ENCODE measurements at places on chromosomes 1 and 21.

GRCh38 chr1:93750955-93751354 lies 69.3 kb upstream of the BCAR3 start:
- DNase-seq, result no peak

- no peak for DNase-seq
Measured at GRCh38 chr1:230066031-230066430, 1.0 kb upstream of the GALNT2 start.

- DNase-seq, result no peak
Measured at GRCh38 chr21:28714777-28715464, 277.8 kb downstream of the LTN1 start.

DNA sequence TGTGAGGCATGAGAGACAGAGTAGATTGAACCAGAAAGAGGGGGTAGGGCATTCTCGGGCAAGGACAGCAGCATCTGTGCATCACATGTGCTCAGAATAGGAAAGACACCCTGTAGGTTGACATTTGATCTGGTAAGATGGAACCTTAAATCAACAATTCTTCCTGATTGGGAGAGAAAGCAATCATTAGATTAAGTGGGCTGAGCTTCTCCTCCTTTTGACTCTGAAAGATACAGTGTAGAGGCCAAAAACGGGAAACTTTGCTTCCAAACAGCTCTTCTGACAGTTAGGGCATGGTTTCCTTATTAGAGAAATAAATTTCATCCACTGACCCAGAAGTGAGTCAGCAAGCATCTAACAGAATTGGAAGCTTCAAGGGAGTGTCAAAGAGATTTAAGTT lies 9.7 kb downstream of the KIF14 start:
- DNase-seq, result no peak

- DNase-seq, result peak; percentile 39
Measured at GRCh38 chr1:92951141-92951582, 10.1 kb downstream of the DIPK1A start.

DNA sequence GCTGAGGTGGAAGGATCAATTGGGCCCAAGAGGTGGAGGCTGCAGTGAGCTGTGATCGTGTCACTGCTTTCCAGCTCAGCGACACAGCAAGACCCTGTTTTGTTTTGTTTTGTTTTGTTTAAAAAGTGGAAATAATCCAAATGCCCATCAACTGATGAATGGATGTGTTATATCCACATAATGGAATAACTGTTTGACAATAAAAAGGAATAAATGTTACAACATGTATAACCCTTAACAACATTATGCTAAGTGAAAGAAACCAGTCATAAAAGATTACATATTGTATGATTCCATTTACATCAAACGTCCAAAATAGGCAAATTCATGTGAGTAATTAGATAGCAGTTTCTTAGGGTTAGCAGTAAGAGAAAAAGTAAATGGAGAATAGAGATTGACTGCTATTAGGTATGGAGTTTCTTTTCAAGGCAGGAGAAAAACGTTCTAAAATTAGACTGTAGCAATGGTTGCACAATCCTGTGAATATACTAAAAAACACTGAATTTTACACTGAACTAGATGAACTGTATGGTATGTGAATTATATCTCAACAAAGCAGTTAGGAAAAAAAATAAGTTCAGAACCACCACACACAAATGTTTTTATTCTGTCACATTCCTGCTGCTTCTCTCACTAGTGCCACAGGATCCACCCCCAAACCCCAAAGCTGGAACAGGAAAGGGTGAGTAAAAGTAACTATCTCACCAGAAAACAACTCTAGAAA lies 15.7 kb downstream of the FOXJ3 start:
- no peak for DNase-seq

- no peak for DNase-seq
Measured at GRCh38 chr1:26477446-26478152, 5.4 kb downstream of the HMGN2 start.

DNA sequence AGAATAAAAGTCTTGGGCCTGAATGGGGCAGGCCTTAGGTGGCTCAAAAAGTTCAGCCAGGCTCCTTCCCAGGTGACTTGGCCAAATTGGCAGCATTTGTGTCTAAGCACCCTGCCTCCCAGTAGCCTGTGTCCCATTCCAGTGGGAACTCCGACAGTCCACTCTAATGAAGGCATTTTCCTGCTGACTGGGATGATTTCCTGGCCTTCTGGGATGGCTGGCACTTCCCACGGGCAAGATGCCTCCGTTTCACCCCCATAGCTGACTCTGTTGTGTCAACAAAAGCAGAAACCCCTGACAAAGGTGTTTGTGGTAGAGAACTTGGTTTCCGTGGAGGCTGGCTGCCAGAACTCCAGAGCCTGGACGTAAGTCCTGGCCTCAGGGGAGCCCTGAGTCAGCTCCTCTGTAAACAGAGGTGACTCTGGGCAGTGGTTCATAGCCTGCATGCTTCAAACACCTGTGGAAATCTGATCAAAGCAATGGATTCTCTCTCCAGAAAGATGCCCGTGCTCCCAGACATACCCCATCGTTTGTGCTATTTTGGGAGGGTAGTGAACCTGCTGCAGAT lies 36.6 kb downstream of the WNT3A start:
- DNase-seq, result no peak

- no peak for DNase-seq
Measured at GRCh38 chr1:76018045-76018444, 56.5 kb upstream of the ST6GALNAC3 start.

DNA sequence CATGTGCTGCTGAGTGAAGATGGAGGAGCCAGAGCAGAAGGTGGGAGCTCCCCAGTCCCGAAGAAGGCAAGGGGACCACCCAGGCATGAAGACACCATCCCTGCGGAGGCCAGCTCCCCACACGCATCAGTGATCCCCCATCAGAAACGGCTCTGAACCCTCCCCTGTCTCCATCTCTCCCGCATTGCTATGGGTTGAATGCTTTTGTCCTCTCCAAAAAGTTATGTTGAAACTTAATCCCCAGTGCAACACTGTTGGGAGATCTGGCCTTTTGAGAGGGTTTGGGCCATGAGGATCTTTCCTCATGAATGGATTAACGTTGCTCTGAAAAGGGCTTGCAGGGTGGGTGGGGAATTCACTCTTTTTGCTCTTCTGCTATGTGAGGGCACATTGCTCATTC lies 147.6 kb downstream of the AJAP1 start:
- no peak for DNase-seq

- DNase-seq, result no peak
Measured at GRCh38 chr21:39546522-39546921, 66.2 kb upstream of the B3GALT5 start.

GRCh38 chr1:240611619-240612480 lies at the start of gene GREM2:
Gene GREM2 (minus strand): TSS chr1:240612155. CDS start chr1:240493475, 118,680 bp downstream.
- no peak for DNase-seq

GRCh38 chr1:225990705-225991464 lies 8.3 kb downstream of the SDE2 start:
- DNase-seq, result no peak

DNA sequence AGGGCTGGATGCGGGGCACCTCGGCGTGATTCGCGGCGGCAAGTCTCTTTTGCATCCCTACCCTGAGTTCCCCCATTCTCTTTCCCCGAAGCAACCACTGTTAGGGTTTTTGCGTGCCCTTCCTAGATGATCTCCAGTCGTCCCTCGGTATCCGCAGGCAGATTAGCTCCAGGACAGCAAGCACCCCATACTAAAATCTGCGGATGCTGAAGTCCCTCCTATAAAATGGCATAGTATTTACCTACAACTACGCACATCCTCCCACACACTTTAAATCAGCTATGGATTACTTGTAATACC lies 22.8 kb upstream of the CFAP126 start:
- DNase-seq, result no peak

GRCh38 chr1:40849801-40850592 lies 12.2 kb downstream of the CITED4 start:
- DNase-seq, result peak; percentile 67

- no peak for DNase-seq
Measured at GRCh38 chr21:38474124-38474523, 24.2 kb downstream of the ERG start.

DNA sequence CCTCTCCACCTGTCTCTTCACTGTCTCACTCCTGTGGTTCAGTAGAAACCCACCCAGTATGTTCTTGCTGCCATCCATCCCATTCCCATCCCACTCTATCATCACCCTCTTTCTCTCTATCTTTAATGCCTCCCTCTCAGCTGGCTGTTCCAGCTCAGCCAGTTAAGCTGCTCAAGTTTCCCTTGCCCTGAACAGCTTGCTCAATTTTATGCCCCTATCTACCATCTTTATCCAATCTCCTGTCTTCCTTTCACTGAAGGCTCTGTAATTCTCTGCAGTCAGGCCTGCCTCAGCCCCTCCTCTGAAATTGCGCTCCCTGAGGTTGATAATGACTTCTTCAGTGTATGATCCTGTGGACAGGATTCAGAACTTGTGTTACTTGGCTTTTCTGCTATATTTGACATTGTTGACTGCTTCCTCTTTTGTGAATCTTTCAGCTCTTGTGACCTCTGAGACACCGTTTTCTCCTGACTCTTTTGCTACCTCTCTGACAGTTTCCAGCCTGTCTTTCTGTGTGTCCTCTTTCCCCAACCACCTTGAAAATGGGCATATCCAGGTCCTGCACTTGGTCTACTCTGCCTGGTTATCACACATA lies 13.9 kb upstream of the BCAR3 start:
- no peak for DNase-seq

DNA sequence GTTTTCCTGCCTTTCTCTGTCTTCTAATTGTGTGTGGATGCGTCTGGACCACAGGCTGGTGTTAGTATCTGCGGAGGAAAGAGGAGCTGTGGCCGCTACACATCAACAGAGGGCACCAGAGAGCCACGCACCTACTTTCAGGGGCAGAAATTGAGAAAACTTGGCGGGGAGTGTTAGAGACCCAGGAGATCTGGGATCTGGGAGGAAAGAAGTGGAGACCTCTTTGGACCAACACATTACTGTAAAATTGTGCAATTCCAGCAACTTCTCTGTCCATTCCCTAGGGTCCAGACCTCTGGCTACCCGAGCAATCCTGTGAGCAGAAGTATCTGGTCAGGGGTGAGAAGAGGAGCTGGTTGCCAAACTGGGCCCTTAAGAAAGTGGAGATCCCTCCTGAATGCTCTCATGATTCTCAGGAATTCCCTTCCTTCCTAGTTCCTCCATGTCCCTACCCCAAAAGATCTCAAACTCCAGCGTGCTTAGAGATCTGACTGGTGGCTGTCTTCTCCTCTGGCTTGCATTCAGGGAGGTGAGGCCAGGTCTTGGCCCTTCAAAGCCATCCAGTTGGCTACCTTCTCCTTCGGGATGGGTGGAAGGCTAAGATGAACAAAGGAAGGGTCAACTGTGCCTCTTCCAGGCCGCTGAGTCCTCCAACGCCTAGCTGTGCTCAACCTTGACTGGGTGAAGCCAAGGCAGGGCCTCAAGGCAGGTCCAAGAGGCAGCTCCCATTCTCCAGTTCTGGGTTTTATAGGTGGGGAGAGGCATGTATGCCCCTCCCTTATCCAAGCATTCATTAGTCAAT lies 1.2 kb upstream of the KIRREL1 start:
- DNase-seq, result peak; percentile 13

- no peak for DNase-seq
Measured at GRCh38 chr1:44661781-44662682, 12.2 kb downstream of the TMEM53 start.

DNA sequence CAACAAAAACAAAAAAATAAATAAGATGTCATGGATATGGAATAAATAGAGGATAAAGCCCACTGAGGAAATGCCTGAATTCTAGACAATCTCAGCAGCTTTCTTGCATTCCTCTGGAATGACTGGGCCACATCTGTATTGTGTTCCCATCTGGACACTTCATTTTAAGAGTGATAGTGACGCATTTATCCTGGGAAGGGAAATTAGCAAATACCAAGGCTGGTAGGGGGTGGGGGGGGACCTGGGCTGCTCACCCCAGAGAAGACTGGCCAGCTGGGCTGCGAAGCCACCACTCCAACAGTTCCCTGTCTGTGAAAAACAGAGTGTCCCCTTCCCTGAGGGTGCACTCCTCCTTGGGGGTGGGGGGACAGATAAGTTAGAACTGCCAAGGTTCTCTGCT lies 106.3 kb downstream of the HIVEP3 start:
- no peak for DNase-seq

DNA sequence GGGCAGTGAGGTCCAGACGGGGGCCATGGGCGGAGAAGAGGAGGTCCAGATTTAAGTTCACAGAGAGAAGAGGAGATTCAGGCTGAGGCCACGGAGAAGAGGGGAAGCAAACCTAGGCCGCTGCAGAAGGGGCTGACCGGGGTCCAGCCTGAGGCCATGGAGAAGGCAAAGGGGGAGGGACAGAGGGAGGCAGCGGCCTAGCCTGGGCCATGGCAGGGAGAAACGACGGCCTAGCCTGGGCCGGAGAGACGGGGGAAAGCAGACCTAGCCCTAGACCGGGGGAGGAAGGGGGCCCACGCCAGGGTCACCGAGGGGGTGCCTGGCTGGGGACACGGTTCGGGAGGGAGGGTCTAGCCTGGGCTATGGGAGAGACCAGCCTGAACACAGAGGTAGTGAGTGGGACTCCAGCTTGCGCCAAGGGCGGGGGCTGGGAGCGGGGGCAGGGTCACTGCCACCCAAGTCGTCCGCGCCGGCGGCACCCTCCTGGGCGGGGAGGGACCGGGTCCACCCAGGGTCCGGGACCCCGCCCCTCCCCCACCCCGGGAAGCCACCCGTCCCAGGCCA lies 459 bp downstream of the CAPZB start:
- DNase-seq, result no peak

DNA sequence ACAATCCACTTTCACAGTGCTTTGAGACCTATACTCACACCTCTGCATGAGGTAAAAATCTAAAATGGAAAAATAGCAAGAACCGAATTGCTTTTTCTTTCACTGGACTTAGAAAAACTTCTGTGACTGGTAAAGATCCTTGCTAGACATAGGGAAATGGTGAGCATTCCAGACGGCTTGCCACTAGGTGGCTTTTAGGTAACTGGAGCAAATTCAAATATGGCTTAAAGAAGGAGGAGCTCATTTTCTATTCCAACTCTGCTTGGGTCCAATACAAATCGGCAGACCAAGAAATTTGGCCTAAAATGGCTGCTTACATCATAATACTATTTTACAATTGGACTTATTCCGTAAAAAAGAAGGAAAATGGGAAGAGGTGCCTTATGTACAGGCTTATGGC lies 977.9 kb downstream of the ADGRL2 start:
- DNase-seq, result no peak

DNA sequence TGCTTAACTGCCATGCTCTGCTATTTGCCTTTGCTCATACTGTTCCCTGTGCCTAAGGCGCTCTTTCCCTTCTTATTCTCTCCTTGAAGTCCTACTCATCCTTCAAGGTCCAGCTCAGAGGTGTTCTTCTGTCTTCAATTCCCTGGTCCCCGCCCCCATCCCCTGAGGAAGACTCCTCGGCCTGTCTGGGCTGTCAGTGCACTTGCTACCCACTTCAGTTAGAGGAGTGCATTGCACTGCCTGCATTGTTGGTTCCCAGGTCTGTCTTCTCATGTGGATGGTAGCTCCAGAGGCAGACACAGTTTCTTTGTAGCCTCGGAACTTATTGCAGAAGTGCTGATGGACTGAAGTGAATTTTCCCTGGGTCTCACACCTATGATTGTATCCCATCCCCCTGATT lies 194.0 kb downstream of the C1orf94 start:
- DNase-seq, result no peak

- no peak for DNase-seq
Measured at GRCh38 chr1:36982709-36983108, 51.6 kb downstream of the GRIK3 start.

GRCh38 chr21:41622831-41623548 lies 115.0 kb upstream of the TMPRSS2 start:
- no peak for DNase-seq
